ENCODE measurements at places on chromosomes 5 and 9. TPM values are rescaled to one million over a fixed set of nuclear protein-coding genes. Genes with fewer than 3 reads are reported as not detected.

DNA sequence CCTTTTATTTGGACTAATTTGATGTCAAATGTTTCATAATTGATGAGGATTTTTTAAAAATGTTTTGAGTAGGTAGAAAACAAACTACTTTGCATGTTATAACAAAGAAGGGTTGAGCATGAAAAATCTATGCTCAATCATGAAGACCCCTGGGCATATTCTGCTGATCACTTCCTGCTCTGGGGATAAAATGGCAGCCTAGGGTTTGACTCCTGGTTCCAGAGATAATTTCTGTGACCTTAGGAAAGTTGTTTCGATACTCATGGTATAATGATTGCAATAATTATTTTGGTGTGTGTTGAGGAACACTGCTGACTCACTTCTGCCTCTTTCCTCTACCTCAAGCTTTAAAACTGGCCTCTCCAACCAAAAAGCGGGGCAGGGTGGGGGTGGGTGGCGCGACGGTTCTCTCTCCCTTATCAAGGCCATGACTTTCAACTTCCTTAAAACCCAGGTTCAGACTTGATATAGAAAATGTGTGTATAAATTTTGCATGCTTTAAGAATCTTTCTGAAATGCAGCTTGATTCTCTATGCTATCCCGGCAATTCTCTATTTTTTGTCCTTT lies 6.0 kb upstream of the PIP5K1B start:
- peaks cover 10% of the 10 kb centered on the region for H3K4me1 ChIP-seq
- DNase-seq: no peak
- H3K4me3 ChIP-seq: no peak overlapping the region
- no peak overlapping the region for H3K27ac ChIP-seq
- no peaks in the 10 kb centered on the region for H3K36me3 ChIP-seq

Gene S100Z
- 2.4 TPM for total RNA-seq

Gene FGD3
- 167 TPM for total RNA-seq

GRCh38 chr9:134657666-134658377 lies 16.2 kb downstream of the COL5A1 start:
- no peak overlapping the region for H3K27ac ChIP-seq
- no peak for DNase-seq
- H3K4me3 ChIP-seq: no peak overlapping the region
- H3K4me1 ChIP-seq: no peaks in the 10 kb centered on the region

DNA sequence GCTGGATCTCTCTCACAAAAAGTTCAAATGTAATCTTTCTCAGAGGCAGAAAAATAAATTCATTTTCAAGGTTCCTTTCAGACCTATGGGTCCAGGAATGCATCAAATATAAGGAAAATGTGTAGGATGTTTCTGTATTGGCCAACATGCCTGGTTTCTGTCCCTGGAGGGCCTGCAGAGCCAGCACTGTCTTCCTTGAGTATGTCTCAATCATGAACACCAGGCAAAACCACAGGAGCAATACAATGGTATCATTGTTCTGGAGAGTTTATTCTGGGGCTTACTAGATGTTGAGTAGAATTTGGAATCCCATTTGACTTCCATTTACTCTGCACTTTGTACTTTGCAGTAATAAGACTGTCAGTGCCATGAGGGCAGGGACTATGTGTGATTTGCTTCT lies 23.5 kb downstream of the INSYN2B start:
- H3K36me3 ChIP-seq: no peaks in the 10 kb centered on the region
- H3K27ac ChIP-seq: no peak overlapping the region
- no peak overlapping the region for H3K4me3 ChIP-seq
- H3K27me3 ChIP-seq: no peaks in the 10 kb centered on the region
- no peak for DNase-seq

Gene SHROOM1
- 2.5 TPM for total RNA-seq

DNA sequence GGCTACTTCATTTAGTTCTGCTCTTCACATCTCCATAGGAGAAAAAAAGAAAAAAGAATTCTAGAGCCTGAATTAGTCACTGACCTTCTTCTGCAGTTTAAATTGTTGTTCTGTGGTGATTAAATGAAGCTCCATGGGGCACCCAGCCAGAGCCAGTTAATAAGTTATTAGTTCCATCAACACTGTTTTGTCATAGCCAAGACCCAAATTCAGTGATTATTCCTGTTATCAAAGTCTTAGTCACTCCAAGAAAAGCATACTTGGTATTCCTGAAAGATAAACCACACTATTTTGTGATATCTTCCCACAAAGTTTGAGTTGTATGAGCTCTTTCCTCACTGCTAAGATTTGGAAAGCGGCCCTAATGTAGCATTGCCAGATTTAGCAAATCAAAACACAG lies 134.8 kb upstream of the RGMB start:
- H3K4me3 ChIP-seq: no peak overlapping the region
- DNase-seq: no peak
- H3K27me3 ChIP-seq: no peaks in the 10 kb centered on the region
- no peak overlapping the region for H3K27ac ChIP-seq
- no peaks in the 10 kb centered on the region for H3K36me3 ChIP-seq

DNA sequence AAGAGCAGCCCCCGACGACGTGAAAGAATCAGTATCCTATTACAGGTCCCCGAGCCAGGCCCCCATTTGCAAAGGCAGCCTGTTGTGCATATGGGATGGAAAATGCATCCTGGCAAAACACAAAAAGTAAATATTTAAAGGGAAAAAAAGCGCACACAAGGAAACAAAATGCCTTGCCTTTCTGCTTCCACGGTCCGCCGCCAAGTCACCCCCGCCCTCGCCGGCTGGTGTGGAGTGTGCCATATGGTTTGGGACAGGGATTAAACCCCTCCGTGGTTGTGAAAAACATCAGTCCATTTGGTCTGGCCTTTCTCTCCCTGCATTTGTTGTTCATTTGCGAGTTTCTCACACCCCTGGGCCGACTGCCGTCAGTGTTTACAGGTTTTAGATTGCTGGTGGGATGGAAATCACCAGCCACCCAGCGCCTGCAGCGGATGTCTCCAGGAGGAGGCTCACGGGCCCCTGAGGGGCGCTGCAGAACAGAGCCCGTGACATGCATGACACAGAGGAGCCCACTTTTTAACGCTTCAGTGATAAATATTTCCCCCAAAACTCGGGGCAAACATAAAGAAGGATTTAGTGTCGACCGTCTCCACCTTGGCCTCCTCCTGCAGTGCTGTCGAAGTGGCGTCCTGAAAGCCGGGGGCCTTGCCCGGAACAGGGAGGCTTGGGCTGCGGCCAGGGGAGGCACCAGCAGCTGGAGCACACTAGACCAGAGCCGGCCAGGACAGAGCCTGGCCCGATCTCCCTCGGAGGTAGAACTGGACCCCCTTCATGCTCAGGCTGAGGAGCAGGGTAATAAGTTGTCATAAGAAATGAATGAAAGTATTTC lies 161.5 kb downstream of the HSD17B3 start:
- peaks cover 18% of the 10 kb centered on the region for H3K4me1 ChIP-seq
- no peaks in the 10 kb centered on the region for H3K27me3 ChIP-seq
- H3K4me3 ChIP-seq: no peak overlapping the region

Gene CDH9
- not detected for total RNA-seq

All from B cell (primary cell).